Right renal pelvis (tissue), 4 donors: ENCODE measurements at places on chromosomes 11 and 22.

- DNase-seq: no peak
Measured at GRCh38 chr11:14969901-14970323, 2.2 kb downstream of the CALCA start.

DNA sequence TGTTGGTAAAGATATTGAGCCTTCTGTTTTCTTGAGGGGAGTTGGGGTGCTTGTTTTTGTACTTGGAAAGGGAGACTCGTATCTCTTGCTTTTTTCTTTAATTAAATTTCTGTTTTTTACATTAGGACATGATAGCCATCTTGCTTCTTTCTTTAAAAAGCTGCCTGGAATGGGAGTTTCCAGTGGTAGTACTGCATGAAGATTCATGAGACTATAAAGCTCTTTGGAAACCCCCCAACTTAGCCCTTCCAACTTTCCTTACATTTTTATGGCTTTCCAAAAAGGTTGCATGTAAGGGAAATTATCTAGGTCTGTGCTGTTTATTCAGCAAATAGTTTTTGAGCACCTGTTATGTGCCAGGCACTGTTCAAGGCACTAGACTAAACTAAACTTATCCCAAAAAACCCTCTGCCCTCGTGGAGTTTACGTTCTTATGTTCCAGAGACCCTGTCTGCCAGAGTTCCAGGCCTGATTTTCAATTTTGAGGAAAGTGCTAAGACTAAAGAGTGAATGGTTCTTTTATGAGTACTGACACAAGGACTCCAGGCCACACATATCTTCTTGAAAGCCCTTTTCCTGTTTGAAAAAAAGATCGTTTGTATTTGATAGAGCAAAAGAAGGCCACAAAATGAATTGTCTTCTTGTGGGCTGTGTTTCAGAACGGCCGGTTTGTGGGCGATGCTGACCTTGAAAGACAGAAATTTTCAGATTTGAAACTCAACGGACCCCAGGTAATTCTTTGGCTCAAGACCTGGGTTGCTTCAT, 31.9 kb downstream of the CTNND1 start:
- DNase-seq: no peak

- no peak for DNase-seq
Measured at GRCh38 chr11:120573756-120574354, 62.3 kb downstream of the GRIK4 start.

DNA sequence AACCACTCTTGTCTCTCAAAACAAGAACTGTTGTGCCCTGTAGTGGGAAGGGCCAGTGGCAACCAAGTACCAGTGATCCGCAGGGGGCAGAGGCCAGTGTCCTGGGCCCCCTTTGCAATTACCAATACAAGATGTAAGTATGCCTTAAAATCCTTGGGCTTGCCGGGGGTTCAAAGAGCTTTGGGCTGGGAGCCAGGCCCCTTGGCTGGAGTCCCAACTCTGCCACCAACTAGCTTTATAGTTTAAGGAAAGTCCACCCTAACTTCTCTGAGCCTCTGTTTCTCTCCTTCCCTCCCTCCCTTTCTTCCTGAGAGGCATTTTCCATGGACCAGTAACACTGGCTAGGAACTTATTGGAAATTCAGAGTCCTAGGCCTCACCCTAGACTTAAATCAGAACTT, 15.5 kb downstream of the CLMP start:
- DNase-seq: no peak

DNA sequence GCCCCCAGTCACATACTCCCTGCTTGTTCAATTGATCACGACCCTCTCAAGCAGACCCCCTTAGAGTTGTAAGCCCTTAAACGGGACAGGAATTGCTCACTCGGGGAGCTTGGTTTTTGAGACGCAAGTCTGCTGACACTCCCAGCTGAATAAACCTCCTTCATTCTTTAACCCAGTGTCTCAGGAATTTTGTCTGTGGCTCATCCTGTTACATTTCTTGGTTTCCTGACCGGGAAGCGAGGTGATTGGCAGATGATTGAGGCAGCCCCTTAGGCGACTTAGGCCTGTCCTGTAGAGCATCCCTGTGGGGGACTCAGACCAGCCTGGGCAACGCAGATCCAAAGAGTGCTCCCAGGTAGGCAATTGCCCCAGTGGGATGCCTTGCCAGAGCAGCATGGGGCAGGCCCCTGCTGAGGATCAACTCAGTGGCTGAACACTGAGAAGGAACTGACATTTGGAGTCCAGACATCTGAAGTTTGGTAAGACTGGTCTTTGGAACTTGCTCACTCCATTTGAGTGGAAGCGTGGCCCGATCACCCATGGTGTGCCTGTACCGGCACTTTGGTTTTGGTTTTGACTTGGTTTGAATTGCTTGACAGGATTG, 51.5 kb downstream of the NEU3 start:
- DNase-seq: no peak

GRCh38 chr11:27842290-27842689, 142.0 kb upstream of the BDNF start:
- no peak for DNase-seq

- no peak for DNase-seq
Measured at GRCh38 chr11:130650456-130651030, 202.1 kb downstream of the ADAMTS15 start.

DNA sequence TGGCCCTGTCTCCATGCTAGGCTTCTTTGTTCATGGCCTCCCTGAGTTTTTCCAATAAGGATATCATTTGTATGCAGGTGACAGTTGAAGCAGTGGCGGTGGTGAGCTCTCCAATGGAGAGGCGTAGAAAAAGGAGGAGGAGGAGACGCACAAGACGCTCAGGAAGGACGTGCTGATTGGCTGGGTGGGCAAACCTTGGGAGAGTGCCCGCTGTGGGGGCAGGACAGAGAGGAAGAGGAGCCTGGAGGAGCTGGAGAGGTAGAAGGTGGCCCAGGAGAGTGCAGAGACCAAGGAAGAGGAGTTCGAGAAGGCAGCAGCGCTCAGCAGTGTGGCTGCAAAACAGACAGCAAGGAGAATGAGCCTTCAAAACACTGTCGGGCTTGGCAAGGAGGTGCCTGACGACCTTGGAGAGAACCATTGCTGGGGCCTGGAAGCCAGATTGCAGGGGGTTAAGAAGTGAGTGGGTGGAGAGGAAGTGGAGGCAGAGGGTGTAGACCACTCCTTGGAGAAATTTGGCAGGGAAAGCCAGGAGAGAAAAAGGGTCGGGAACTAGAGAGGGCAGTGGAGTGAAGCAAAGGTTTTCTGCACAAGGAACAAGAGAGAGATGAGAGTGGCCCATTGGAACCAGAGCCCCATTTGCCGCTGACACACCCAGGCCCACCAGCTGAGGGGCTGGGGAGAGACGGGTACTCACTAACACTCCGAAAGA, 7.5 kb downstream of the CLCF1 start:
- DNase-seq: no peak

DNA sequence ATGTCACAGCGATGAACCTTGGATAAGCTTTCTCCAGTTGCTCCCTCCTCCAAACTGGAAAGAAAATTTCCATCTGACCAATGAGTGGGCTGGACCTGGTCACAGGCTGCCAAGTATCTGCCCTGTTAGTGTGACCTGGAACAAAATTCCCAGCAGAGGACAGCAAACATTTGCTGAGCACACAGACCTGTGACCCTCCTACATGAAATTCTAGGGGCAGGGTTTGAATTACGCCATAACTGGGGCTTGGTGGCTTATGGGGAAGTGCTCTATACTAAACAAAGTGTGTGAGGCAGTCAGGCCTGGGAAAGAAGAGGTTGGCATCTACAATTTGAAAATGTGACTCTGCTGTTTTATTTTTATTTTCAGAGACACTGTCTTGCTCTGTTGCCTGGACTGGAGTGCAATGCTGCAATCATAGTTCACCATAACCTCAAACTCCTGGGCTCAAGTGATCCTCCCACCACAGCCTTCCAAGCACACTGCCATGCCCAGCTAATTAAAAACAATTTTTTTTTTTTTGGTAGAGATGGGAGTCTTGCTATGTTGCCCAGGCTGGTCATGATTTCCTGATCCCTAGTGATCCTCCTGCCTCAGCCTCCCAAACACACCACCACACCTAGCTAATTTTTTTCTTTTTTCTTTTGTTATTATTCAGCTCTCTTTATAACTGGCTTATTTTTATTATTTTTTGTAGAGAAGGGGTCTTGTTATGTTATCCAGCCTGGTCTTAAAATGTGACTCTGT, 13.6 kb upstream of the XBP1 start:
- DNase-seq: no peak

- no peak for DNase-seq
Measured at GRCh38 chr11:69054397-69055211, 5.9 kb downstream of the TPCN2 start.

DNA sequence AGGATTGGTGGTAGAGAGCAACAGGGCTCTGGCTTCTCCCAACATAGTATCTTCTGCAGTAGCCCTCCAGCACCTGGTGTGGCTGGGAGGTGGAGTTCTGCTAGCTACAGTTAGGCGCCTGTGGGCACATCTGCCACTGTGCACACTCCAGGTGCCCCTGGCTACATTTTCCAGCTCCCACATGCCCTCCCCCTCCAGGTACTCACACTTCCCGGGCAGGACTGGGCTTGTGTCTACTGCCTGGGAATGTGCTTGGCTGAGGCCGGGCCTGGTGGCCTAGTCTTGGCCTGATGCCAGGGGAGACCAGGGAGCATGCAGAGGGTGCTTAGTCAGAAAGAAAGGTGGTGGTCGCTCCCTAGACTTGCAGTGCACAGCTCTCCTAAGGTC, 15.8 kb downstream of the PHLDB1 start:
- no peak for DNase-seq

DNA sequence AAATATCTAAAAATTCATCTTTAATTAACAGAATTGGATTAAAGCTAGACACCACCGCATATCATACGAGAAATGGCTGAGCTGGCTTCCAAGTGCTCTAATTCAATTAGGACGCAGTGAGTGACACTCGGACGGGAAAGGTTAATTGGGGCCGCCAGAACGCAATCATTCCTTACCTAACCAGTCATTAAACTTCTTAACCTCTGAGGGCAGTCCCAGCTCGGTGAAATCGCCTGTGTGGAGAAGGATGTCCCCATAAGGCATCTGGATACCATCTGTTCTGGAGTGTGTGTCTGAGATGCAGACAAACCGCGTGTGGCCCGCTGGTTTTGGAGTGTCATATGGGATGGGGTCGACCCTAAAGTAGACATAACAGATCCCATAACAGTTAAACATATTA, 50.3 kb downstream of the MPPED2 start:
- no peak for DNase-seq
